Stimulated activated CD8-positive, alpha-beta memory T cell treated with anti-CD3 and anti-CD28 coated beads, Interleukin-2, amount 100 ng/mL, for 48 hours (primary cell): ENCODE measurements at places on chromosomes 16 and 17.

GRCh38 chr16:66325717-66326376, 40.6 kb upstream of the CDH5 start:
- DNase-seq, result no peak

GRCh38 chr17:9435165-9435564, 140.5 kb downstream of the STX8 start:
- no peak for DNase-seq

- DNase-seq, result no peak
Observed at GRCh38 chr17:77451894-77452852, 311.4 kb downstream of the SEC14L1 start.

- no peak for DNase-seq
Observed at GRCh38 chr17:40316571-40317344, 7.8 kb downstream of the RARA start.

DNA sequence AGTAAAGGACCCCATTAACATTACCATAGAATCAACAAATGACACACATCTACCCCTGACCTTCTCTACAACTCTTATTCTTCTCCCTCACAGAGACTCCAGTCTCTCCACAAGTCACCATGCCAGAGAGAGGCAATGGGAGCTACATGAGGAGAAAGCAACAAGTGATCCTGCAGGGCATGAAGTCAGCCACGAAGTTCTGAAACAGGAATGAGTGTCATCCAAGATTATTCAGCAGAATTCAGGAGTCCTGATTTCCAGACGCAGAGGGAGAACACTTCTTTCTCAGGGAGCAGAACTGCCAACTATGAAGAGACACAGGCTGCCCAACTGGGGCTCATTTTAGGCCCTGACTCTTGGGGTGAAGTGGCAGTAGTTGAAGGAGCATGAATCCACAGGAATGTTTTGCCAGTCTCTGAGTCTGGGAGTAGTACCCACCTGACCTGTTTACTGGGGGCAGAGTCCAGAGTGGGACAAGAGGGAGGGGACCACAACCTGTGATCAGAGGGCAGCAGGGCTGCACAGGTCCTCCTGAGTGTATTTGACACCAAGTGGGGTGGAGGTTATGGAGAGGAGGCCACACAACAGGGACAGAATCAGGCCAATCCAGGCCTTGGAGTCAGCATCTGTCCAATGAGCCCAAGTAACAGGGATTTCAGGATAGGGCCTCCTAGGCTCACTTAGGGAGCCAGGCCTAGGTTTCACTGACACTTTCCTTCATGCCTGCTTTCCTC, 2.4 kb upstream of the MTMR4 start:
- no peak for DNase-seq

GRCh38 chr17:1904273-1905182, 74.7 kb downstream of the RPA1 start:
- no peak for DNase-seq

DNA sequence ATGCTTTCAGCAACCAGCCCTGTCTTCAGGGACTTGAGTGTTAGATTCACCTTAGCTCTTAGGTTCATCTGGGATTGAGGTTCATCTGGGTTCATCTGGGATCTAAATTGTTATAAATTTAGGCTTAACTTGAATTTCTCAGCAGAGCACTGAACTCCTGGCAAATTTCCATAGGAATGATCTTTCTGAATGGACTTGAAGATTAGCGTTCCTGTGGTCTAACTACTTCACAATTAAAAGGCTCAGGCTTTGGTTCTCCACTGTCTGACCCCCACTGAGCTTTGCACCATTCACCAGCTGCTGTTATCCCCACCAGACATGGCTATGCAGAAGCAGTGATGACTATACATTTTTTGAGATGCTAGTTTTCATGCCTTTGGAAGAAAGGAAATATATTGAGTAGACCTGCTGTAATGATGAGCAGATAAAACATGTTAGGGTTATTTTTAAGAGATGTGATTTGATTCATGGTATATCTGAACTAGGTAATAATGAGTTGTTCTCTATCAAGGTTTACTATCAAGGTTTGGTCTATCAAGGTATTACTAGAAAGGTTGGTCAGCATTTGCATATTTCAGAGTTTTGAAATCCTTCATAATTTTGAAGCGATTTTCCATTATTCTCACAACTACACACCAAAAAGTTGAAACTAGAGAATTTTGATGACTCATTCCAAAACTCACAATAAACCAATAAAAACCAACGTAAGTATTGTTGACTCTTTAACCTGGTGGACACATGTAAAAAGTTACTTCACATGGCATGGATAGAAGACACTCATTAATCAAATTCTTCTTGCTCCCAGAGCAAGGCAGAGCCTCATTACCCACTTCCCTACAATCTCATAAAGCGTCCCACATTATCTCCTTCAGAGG, 71.7 kb downstream of the SNX11 start:
- DNase-seq, result no peak

GRCh38 chr17:81416612-81417011, 21.4 kb downstream of the BAHCC1 start:
- no peak for DNase-seq

- DNase-seq, result no peak
Observed at GRCh38 chr16:56915336-56916119, 16.4 kb upstream of the HERPUD1 start.

DNA sequence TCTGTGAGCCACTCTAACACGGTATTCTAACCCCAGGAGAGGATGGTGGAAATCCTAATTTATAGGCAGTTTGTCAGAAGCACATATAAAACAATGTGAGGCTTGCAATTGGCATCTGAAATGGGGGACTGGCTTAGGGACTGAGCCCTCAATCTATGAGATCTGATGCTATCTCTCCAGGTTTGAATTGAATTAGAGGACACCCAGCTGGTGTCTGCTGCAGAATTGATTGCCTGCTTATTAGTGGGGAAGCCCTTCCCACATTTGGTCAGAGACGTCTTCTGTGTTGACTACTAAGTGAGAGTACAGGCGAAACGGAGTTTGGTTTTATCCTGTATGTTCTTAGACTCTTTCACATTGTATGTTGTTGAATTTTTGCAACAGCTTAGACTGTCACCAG, 13.6 kb upstream of the TMIGD1 start:
- DNase-seq, result no peak

- no peak for DNase-seq
Observed at GRCh38 chr17:75876938-75877751, 1.2 kb downstream of the TRIM47 start.

DNA sequence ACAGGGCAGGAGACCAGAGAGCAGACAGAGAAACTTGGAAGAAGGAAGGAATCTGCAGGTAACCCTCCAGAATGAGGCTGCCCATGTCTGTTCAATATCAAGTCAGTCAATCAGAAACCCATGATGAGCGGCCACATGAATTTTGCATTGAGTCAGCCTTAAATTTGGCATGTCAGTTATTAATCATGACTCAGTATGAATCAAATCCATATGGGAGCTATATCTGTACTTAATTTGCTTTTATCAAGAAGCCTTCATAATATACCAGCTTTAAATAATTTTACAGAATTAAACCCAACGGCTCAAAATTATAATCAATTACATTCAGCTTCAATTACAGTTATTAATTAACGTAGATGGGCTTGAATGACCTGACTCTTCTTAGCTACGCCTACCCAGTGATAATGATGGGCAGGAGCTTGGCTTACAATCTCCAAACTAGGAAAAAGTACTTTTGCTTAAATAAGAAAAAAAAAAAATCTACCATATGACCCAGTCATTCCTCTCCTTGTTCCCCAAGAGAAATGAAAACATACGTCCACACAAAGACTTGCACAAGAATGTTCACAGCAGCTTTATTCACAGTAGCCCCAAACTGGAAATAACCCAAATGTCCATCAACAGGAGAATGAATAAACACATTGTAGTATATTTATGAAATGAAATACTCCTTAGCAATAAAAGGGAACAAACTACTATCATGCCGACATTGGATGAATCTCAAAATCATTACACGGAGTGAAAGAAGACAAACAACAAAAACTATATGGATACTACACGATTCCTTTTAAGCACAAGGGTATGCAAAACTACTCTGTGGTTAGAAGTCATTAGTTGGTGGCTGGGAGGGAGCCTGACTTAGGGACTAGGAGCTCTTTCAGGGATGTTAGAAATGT, 48.6 kb downstream of the SLC39A11 start:
- DNase-seq, result no peak

GRCh38 chr17:57624386-57624785, 120.7 kb downstream of the CCDC182 start:
- DNase-seq, result no peak

DNA sequence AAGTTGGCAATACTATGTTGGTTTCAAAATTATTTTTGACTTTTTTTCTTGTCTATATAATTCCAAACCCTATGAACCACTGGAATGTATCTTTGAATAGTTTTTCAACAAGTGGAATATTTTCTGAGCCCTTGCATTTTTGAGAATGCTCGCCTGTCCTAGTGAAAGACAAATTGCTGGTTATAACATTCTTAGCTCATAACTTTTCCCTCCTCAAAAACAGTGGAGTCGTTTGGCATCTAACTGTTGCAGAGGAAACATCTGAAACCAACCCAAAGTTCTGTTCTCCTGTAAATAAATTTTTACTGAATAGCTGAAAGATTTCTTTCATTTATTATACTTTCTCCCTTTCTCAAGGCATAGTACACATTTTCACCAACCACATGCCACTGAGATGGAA, 11.3 kb upstream of the COX10 start:
- DNase-seq, result no peak

- DNase-seq, result no peak
Observed at GRCh38 chr17:3915995-3916696, at the start of gene P2RX1. Gene P2RX1 (minus strand): TSS chr17:3916465. CDS start chr17:3916225, 240 bp downstream.

GRCh38 chr16:30088237-30088831, 3.4 kb downstream of the TBX6 start:
- no peak for DNase-seq

DNA sequence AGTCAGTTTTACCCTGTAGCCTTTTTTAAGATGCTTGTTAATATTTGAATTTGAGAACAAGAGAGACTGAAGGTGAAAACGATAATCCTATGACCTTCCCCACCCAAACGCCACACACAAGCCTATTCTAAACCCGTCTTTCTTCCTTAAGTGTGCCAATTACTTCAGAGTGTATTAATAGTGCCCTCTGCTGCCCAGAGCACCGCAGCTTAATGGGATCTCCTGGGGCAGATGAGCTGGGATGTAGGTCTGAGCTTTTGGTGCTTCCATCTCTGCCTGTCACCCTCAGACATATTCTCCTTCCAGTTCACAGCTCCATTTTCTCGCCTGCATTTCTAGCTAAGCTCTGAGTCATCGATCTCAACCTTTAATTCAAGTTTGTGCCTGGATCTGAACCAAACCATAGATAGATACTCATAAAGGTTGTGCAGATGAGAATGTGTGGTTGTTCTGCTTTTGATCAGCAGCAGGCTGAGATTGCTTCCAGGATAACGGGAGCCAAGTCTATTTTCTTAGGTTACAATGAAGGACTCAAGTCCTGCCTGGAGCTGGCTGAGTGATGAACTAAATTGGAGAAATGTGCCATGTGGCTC, 46.4 kb upstream of the CDH13 start:
- DNase-seq, result no peak

GRCh38 chr16:57884655-57885133, 82.4 kb upstream of the KIFC3 start:
- no peak for DNase-seq

- no peak for DNase-seq
Observed at GRCh38 chr16:8575399-8575798, 14.9 kb downstream of the TMEM114 start.

DNA sequence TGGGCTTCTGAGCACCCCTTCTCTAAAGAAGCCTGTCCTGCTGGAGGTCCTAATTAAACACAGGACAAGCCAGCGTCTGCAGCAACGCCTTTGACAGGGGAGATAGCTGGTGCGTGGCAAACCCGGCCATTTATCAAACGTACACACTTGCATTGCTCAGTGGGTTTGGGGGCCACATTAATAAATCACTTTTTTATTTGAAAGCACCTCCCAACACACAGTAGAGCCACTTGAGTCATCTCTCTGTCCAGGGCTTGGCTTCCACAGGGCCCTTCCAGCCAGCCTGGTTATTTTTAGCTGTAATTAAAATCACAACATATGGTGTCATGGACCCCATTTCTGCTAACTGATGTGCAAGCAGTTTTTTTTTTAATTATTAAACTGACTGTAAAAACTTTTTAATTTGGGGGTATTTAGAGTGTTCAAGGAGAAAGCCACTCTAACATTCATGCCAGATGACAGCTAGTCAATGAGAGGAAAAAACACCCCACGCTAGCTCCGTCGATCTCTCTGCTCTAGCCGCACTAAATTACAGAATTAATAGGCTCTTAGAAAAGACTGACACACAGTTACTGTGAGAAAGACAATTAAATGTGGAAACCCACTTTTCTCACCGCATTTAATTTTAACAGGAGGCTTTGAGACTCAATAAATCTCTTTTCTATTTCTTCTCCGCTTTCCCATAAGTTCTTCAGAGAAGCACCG, 201.0 kb upstream of the WSCD1 start:
- DNase-seq, result no peak

DNA sequence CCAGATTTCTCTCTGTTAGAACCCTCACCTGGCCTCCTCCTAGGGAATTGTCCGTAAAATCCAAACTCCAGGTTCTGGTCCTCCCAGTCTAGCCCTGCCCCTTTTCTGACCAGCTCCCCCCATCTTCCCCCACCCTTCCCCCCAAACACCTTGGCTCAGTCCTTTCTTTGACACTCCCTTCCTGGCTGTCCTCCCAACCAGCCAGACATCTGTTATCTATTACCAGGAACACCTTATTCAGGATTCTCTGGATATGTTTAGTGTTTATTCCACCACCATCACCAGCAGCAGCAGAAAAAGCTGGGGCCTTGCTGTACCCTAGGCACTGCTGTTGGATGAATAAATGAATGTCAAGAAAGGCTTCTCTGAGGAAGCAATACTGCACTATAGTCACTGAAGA, 4.0 kb upstream of the CMTM3 start:
- no peak for DNase-seq

DNA sequence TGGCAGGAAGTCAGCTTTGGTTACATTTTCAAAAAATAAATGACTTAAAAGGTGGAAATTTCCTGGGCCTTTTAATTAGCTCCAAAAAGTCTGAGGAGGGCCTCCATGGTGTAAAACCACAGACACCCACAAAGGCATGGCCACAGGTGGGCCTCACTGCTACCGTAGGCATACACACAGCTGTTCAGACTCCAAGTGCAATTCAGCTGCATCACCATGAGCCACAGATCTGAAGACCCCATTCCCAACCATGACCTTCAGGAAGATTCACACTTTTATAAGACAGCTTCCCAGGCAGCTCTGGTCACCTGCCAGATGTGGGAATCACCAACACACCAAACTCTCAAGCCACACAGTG, 20.6 kb downstream of the CSNK2A2 start:
- DNase-seq, result no peak

DNA sequence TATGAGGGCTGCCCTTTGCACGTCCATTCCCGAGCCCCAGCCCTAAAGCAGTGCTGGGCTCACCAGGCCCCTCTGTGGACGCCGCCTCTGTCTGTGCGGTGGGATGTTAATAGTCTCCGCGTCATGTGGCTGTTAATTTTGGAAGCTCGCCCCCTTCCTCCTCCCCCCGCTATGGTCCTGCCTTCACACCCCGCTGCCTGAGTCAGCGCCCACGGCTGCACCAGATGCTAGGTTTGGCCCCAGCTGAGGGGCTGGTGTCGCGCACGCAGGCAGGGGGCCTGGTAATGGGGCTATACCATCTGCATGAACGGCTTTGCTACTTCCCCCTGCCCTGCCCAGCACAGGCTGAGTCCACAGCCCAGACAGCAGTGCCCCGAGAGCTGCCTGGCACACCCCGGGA, 4.1 kb upstream of the SSTR5 start:
- DNase-seq, result no peak
